DND-41 (cell line): ENCODE measurements at places on chromosomes 3 and 15.

DNA sequence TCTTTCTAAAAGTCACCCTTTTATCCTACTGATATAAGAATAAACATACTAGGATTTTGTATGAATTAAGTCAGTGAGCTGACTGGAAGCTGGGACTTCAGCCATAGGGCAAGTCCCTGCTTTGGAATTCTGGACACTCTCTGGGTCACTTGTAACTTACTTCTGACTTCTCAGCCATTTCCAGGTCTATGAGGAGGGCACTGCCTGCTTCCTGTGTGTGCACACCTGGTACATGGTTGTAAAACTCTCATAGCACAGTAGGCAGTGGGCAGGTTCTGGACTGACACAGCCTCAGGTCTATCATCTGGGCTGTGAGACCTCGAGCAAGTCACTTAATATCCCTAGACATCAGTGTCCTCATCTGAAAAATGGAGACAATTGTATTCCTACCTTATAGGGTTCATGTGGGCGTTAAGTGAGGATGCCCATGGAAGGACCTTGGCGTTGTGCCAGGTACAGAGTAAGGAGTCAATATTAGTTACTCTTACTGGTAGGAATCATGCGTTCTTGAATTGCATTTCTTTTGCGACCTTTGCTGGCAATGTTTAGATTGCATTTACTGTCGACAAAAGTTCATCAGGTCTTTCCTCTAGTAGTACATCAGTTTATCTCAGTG, 27.5 kb upstream of the TGM5 start:
- no peak for DNase-seq

- no peak for DNase-seq
Measured at GRCh38 chr3:156149876-156150275, 29.5 kb downstream of the KCNAB1 start.

DNA sequence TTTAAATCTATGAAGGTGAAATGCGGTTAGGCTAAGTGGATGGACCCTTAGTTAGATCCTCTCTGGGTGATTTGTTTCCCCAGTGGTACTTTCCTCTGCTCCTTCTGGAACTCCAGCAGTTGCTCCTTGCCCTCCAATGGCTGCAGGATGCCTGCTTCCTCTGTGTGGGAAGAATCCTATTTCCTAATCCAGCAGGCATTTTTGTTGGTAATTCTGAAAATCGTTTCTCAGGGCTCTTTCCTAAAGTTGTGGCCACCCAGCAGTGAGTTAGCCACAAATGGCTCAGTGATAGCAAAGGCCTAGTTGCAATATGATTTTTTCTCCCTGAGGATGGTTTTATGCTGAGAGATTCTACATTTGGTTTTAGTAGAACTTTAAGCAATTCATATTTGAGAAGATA, 332.3 kb upstream of the C2CD4B start:
- DNase-seq, result no peak

GRCh38 chr15:77145370-77145769, 74.5 kb upstream of the TSPAN3 start:
- DNase-seq, result no peak

DNA sequence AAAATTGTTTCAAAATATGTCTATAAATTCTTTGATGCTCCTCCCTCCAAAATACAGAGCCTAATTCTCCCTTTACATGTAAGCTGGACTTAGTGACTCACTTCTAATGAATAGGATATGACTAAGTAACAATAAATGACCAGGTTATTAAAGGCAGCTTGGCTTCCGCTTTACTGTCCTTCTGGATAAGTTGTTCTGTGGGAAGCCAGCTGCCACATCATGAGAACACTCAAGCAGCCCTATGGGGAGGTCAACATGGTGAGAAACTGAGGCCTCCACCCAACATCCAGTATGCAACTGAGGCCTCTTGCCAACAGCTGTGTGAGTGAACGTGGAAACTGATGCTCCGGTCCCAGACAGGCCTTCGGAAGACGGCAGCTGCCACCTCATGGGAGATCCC, 247.3 kb upstream of the CHRM5 start:
- no peak for DNase-seq

DNA sequence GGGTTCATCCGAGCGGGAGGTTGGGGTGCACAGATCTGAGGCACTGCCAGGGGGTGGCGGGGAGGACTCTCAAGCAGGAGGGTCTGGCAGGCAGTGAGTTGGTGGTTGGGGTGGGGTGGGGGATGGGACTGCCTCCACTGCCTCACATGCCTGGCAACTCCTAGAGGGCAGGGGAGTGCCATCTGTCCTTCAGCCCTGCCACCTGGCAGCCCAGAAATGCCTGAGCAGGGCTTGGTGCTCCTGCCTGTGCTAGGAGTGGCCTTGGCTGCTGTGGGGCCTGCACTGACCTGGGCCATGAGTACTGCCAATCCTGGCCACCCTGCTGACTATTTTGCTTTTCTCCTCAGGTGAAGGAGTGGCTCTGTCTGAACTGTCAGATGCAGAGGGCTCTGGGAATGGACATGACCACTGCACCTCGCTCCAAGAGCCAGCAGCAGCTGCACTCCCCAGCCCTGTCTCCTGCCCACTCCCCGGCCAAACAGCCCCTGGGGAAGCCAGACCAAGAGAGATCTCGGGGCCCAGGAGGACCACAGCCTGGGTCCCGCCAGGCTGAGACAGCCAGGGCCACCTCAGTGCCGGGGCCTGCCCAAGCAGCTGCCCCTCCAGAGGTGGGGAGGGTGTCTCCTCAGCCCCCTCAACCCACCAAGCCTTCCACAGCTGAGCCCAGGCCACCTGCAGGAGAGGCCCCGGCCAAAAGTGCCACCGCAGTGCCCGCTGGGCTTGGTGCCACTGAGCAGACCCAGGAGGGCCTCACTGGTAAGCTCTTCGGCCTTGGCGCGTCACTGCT, 32.0 kb upstream of the APEH start:
- no peak for DNase-seq

DNA sequence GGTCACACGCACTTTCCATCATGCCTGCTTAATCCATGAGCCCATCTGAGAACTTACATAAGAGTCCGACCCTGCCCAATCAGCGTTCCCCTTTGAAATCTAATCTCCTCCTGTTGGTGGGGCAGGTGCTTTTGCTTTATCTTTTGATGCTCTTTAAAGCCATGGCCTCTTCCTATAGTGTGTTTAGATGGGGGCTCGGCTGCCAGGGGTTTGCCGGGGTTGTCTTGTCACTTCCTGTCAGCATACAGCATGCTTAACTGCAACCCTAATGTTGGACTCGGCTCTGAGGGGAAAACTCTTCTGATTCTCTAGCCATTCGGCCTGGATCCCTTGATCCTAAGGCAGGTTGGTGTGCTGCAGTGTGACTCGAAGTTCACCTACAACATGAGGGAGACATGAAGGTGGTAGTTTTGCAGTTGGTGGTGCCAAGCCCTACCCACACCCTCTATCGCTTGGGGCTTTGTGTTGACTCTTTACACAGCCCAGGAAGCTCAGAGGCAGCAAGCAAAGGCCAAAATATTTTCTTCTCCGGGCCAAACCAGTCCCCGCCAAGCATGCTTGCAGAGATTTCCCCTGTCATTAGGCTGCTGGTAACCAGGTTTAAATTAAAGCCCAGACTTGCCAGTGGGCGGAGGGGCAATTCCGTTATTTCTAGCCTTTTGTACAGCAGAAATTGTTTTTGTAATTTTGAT, 218.7 kb downstream of the FEZF2 start:
- DNase-seq, result peak; percentile 23

DNA sequence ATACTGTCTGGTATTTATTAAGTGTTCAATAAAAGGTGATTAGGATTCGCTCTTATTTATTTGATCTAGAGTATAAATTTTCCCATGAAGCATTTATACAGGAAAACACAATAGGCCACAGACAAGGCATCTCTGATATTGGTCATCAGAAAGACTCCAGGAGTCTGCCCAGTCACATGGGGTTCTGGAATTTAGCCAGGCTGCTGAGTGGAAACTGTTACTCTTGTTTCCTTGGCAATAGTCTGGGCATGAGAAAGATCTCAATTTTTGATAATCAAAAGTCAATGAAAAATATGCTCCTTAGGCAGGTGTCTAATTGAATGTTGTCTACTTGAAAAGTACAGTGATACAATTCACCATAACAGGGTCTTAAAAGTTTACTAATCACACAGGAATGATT, 161.2 kb downstream of the FRMD5 start:
- no peak for DNase-seq

GRCh38 chr3:128681369-128681829, 30.8 kb upstream of the RPN1 start:
- DNase-seq, result no peak

GRCh38 chr3:58993547-58993946, 56.3 kb downstream of the CFAP20DC start:
- DNase-seq, result no peak

- no peak for DNase-seq
Measured at GRCh38 chr3:186442162-186442561, 80.1 kb upstream of the DGKG start.

- no peak for DNase-seq
Measured at GRCh38 chr3:194245975-194246561, 105.1 kb downstream of the CPN2 start.

DNA sequence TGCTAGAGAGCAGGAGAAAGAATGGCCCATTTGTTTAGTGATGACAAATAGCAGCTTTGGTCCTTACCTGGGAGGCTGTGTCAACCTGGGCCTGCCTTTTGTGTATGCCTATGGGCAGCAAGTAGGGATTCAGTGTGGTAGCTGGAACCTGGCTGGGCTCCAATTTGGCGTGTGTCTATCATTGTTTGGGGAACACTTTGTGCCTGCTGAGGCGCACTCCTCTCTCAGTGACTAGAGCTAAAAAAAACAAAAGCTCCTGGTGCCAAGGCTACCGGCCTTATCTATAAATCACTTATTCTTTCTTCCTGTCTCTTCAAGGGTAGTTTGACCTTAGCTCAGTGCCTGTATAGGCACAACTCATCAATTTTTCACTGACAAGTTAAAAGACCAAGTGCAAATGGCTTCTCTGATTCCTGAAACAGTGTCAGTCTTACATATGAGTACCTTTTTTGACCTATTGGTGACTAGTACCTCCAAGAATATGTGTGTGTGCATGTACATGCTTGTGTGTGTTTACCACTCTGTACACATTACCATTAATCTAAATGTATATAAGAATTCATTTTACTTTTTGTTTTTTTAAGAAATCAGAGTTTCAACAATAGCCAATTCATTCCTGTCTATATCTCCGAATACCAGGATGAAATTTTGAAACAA, 54.6 kb downstream of the GMNC start:
- DNase-seq, result no peak

DNA sequence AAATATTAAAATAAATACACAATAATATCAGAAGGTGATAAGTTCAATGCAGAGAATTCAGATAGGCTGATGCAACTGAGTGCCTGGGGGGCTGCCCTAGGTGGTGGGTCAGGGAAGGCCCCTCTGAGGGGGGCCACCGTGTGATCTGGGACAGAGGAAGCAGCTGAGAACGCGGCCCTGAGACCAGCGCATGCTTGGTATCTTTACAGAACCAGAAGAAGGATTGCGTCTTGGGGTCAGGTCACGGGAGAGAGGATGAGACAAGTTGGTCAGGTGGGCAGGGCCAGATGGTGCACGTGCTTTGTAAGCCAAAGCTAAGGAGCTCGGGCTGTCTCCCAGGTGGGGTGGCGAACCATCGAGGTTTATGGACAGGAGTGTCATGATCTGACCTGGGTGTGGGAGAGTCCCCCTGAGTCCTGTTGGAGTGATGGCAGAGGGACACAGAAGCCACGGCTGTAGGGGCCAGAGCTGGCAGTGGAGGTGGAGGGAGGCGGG, 121.2 kb downstream of the ETFA start:
- no peak for DNase-seq

- DNase-seq, result peak; percentile 30
Measured at GRCh38 chr15:69161079-69161877, 843 bp downstream of the GLCE start.

GRCh38 chr3:27927882-27928281, 205.8 kb upstream of the EOMES start:
- DNase-seq, result no peak

- DNase-seq, result no peak
Measured at GRCh38 chr3:89955156-89955555, 847.7 kb downstream of the EPHA3 start.

- DNase-seq, result no peak
Measured at GRCh38 chr3:30498587-30498967, 107.8 kb upstream of the TGFBR2 start.

- no peak for DNase-seq
Measured at GRCh38 chr3:159928666-159929065, 60.0 kb upstream of the IL12A start.

DNA sequence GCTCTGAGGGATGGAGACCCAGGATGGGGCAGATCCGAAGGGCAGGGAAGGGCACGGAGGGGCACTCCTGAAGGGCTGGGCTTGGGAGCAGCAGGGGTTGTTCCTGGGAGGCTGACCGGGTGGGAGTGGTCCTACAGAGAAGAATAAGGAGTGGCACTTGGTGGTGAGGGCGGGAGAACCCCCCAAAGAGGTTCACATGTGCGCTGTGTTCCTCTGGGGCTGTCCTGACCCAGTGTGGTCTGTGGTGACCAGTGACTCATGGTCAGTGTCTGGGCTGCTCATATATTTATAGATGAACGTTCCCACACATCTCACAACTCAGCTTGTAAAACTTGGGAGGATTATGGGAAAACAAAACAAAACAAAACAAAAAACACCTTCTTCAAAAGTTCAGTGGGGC, 10.0 kb downstream of the TRPM1 start:
- DNase-seq, result no peak

- DNase-seq, result no peak
Measured at GRCh38 chr3:119659606-119660291, 640 bp downstream of the POPDC2 start.

DNA sequence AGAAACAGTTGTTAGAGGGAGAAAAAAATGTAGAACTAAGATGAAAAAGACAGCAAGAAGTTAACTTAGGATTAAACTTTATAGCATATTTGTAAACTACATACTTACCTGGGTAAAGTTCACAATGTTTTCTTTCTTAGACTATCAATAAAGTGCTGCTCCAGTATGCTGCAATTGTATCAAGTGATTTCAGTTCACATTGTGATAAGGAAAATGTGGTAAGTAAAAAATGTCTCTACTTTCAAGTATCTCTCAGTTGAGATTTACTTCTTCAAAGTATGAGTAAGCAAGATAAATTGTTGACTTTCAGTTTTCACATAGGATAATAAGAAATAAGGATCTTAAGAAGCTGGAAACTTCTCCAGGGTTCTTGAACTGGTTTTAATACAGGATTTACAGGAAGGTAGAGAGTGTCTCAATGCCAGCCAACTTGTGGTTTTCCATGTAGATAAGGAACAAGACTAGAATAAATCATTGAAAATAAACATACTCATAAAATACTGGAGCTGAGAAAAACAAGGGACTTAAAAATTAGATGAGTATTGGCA, 528.8 kb downstream of the UNC13C start:
- DNase-seq, result no peak

DNA sequence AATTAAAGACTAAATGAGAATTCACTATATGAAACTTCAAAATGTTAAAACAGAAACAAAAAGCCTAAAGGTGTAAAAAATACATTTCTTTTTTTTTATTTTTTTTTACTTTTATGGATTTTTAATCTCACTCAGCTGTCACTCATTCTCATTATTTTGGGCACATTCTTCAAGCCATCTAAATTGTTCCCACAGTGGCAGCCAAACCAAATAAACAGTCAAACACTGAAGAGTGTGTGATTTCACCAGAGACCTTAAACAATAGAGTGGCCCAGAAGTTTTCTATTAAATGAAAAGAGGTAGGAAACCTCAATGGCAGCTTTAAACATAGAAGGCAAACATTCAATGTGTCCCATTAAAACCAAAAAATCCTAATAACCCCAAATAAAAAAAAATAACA, 616.1 kb downstream of the OTOL1 start:
- no peak for DNase-seq
